Stimulated activated CD8-positive, alpha-beta memory T cell treated with anti-CD3 and anti-CD28 coated beads, Interleukin-4, amount 100 ng/mL, for 24 hours (primary cell): ENCODE measurements at places on chromosomes 16 and 17.
A peak's percentile ranks its signal among the peaks of the same experiment; 100 is the strongest.

DNA sequence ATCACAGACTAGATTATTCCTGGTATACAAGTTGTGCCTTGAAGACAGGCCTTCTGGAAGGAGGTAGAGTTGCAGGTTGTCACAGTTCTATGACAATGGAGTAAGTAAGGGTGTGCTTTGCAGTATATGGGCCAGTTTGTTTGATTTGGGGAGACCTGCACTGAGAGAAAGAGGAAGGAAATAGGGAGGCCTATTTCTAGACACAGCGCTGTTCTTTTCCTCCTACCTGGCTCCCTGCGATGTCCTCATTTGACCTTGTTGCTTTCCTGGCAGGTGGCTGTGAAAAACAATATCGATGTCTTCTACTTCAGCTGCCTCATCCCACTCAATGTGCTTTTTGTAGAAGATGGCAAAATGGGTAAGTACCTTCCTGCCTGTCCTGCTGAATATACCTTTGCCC, 22.5 kb upstream of the RASL10B start:
- no peak for DNase-seq

GRCh38 chr16:12811441-12812383, 8.0 kb upstream of the CPPED1 start:
- no peak for DNase-seq

DNA sequence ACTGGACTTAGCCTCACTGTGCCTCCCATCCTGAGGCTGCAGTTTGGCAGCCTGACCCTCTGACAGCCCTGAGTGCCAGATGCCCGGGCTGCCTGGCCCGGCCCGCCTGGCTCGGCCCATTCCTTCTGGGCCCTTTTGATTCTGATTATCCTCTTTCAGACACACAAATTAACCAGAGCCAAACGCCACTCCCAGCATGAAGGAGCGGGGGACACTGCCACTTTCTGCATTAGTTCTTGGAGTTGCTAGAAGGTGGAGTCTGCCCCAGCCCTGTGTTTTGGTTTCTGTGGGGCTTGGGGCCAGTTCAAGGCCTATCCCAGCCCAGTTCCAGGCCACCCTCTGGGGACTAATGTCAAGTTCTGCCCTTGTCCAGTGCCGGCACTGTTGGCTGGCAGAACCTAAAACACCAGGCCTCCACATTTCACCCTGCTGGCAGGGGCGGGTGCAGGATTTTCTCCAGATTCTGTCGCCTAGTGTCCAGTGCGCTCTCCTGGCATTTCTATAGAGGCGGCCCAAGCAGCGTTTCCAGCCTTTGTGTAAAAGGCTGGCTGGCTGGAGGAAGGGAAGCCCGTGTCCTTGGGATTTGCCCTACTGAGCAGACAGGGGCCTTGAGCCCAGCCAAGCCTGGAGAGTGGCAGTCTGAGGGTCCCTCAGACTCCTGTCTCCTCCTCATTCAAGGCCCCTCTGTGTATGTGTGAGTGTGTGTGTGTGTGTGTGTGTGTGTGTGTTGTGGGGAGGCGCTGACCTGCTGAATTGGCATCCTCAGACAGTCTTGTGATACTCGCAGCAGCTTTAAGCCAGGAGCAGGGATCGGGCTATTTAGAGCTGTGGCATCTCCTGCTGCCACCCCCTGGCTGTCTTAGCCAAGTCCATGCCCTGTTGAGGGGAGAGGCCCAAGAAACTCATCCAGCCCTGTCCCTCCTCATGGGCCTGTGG, 21.4 kb downstream of the PLCD3 start:
- no peak for DNase-seq

GRCh38 chr16:77077256-77077922, 113.6 kb upstream of the MON1B start:
- no peak for DNase-seq

DNA sequence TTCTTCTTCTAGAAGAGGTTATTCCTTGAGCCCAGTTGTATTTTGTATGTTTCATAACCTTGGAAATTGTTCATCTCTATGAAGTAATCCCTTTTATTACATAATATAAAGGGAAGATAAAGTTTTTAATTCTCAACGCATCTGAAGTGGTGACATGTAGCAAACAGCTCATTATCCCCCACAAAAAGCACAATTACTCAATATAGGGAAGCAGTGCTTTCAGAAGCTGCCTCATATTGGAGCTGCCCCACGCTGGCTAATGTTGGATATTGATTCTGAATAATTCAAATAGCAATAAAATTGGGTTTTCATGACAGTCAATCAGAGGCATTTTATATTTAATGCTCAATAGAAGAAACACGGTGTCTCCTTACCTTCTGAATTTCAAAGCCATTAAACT, 604.3 kb upstream of the RBFOX1 start:
- DNase-seq = no peak

DNA sequence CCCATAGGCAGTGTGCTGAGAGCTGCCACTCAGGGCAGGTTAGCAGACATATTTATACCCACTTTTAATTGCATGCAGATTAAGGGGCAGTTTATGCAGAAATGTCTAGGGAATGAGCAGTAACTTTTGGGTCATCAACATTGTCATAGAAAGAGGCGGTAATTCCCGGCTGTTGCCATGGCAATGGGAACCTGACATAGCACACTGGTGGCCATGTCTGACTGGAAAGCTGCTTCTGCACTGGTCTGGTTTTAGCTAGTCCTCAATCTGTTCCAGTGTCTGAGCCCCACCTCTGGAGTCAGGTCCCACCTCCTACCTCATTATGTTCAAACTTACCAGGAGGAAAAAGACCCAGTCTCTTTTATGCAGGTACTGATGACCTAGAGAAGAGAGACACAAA, 31.5 kb upstream of the TNRC6C start:
- DNase-seq = no peak

DNA sequence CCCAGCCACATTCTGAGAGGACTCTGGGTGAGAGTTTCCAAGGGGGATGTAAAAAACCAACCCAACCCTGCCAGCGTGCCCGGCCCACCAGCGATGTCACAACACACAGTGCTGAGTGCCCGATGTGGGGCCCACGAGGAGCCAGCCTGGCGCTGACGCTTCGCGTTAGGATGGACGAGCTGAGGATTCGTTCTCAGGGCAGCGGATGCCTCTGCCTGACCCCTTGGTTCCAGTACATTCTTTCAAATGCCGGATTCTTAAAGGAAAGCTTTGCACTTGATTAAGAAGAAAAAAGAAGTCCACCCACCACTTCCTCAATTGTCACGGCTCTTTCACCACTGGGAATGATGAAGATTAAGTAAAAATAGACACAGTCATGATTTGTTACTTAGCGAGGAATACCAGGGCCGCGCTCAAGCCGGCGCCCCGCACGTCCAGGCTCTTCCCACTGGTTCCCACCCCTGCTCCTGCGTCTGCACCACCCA, 79.4 kb downstream of the IRF8 start:
- no peak for DNase-seq

- peak; percentile 84 for DNase-seq
Measured at GRCh38 chr16:67968400-67969253, at the start of gene SLC12A4. Gene SLC12A4, minus strand, starts transcription at chr16:67968637. Its CDS starts 84 bp downstream, at chr16:67968553.

GRCh38 chr16:13077816-13078215, 176.4 kb downstream of the SHISA9 start:
- no peak for DNase-seq

GRCh38 chr16:50467943-50468748, 80.0 kb upstream of the NKD1 start:
- no peak for DNase-seq

DNA sequence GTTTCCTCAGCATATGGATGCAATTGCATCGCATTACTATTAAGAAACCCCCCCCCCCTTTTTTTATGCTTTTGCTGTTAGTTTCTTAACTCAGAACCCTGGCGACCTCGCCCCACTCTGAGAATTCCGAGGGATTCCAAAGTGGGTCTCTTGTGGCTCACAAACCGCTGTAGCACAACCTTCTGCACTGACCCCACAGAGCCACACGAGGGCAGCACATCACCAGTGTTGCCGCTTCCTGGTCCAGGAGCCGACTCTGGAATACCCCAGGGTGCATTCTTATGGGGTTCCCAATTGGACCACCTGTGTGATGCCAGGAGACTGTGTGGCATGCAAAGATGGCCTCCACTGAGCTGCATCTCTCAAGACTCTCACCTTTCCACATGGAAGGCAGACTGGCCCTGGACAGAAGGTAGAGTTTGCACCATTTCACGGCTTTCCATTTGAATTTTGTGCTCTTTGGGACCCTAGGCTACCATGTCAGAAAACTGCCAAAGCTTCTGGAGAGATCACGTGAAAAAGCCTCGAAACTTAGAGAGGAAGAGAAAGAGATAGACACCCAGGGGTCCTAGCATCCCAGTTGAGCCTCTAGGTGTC, 432.7 kb upstream of the ASIC2 start:
- DNase-seq = no peak

- no peak for DNase-seq
Measured at GRCh38 chr17:40819528-40820125, 2.8 kb downstream of the KRT10 start.

GRCh38 chr16:71254832-71255525, 24.5 kb upstream of the HYDIN start:
- DNase-seq = no peak

DNA sequence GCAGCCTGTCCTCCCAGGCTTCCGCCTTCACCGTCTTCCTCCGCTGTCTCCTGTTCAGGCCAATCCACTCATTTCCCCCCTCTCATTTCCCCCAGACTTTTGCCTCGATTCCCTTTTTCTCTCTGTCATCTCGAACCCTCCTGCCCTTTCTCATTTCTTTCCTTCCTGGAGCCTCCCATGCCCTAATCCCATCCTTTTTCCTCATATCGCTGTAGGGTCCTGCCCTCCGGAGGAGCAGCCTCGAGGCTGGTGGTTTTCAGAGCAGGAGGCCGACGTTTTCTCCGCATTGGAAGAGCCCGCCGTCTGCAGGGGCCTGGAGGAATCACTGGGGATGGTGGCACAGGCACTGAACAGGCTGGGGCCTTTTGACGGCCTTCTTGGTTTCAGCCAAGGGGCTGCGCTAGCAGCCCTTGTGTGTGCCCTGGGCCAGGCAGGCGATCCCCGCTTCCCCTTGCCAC, 597 bp downstream of the OVCA2 start:
- DNase-seq = no peak

DNA sequence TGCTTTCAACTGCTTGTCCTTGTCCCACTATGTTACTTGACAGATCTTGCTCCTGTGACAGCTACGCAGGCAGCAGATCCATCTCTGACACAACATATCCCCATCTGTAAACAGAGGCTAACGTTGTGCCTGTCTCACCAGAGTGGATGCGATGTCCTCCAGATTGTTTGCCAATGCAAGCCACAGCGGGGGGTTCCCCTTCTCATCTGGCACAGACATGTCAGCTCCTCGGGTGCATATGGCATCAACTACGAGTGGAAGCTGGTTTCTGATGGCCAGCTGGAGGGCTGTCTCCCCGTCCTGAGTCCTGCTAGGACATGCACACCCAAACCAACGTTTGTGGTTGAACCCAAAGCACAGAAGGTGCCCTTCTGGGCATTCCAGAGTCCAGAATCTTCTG, 39.0 kb downstream of the CYB5D2 start:
- no peak for DNase-seq

GRCh38 chr17:18076936-18077335, 10.8 kb upstream of the DRG2 start:
- no peak for DNase-seq

DNA sequence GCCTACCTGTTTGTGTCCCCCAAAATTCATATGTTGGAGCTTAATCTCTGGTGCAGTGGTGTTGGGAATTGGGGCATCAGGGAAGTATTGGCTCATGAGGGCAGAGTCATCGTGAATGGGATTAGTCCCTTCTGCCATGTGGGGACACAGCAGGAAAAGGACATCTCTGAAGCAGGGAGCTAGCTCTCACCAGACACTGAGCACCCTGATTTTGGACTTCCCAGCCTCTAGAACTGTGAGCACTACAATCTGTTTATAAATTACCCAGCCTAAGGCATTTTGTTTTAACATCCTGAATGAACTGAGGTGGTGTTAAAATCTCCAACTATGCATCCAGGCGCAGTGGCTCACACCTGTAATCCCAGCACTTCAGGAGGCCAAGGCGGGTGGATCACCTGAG, 206.0 kb downstream of the SEC14L1 start:
- DNase-seq = no peak
